ENCODE measurements at places on chromosomes 4 and X.

DNA sequence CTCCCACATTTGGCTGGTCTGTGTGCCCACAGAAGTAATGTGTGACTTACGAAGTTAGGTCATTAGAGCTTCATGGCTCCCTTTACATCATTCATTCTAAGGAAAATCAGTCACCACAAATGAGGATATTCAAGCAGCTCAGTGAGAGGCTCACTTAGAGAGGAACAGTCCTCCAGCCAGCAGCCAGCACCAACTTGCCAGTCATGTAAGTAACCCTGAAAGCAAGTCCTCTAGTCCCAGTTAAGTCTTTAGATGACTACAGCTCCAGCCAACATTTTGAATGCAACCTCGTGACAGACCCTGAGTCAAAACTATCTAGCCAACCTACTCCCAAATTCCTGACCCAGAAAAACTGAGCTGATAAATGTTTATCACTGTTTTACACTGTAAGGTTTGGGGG, 71.3 kb downstream of the LRBA start:
- DNase-seq, result no peak

DNA sequence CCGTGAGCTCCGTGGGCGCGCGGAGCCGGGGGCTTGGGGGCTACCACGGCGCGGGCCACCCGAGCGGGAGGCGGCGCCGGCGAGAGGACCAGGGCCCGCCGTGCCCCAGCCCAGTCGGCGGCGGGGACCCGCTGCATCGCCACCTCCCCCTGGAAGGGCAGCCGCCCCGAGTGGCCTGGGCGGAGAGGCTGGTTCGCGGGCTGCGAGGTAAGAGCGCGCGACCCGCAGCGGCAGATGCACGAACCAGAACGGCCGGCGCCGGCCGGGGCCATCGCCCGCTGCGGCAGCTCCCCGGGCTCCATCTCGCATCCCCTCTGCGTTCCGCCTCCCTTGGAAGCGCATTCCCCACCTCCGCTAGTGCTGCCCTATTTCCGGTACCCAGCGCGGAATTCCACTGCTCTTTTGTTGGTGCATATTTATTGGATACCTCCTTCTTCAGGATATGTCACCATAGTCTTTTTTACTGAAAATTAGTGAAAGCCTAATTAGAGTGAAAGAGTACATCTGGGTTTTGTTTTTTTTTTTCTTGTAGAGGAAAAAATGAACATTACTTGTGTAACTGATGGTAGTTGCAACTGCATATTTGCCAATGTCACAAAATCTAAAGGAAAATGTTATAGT, 797 bp downstream of the PKD2 start:
- peak; percentile 60 for DNase-seq

- peak; percentile 66 for DNase-seq
Observed at GRCh38 chr4:121462660-121463261, 81.9 kb upstream of the QRFPR start.

DNA sequence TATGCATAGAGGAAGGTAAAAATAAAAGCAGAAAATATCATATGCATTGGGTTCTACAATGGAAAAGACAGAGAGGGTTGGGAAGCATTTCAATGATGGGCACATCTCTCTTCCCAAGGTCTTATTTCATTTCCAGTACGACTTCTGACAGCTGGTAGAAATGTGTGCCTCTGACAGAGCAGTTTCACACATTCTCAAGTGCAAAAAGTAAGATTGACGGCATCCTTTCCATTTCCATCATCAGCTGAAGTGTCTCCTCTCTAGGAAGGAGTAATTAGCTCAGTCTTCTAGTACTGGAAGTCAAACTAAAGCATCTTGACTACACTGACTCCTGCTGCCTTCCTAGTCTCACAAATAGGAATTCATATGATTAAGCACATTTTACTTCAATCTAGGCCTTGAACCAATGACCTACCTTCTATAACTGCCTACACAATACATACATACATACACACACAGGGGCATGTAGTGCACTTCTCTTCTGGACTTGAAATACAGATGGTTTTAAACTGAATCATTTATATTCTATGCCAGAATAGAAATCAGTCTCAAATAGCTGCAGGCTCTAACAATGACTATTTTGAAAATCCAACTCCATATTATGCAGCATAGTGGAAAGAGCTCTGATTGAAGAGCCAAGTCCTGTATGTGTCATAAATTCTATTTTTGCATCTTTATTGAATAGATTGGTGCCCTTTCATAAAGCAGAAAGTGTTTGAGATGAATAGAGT, 473.4 kb downstream of the INPP4B start:
- DNase-seq, result peak; percentile 43

GRCh38 chr4:77493829-77494551, 111.6 kb upstream of the CXCL13 start:
- peak; percentile 53 for DNase-seq
